AG04450 (cell line): ENCODE measurements at places on chromosomes 13 and 19.

GRCh38 chr19:861756-862580 lies 2.5 kb downstream of the CFD start:
- DNase-seq, result no peak

DNA sequence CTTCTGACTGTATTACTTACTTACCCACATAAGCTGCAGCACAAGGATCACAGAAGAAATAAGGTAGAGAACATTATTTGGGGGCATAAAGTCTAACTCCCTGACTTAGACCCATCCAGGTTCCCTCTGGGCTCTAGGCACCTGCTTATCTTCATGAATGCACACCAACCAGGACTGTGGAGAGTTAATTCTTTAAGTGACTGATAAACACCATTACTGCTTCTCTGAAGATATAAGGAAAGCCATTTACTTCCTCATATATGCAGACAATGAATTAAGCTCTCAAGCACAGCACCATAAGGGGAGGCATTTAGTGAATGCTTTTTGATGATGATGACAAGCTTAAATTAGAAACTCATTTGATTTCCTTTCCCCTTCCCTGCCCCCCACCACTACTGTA lies 22.5 kb downstream of the OBI1 start:
- no peak for DNase-seq

- no peak for DNase-seq
Measured at GRCh38 chr19:46967578-46968032, 52.0 kb upstream of the NPAS1 start.

DNA sequence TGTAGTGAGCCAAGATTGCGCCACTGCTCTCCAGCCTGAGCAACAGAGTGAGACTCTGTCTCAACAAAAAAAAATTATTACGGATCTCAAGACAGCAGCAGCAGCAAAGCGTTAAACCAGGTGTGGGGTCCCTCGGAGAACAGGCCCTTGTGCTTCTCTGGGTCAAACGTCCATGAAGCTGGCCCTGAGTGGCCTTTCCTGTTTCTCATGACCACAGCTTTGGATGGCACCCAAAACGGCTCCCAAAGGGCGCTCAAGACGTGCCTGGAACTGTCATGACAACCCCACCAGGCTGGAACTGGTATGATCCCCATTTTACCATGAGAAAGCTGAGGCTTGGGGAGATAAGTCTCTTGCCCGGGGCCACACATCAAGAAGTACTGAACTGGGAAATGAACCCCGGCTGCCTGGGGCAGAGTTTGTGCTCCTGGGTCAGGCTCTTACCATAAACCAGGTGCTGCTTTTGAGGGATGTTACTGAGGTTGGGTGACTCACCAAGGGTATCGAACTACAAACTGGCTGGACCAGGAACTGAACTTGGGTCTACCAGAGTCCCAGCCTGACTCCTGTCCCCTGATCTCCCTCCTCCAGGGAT lies 11.6 kb upstream of the SAMD1 start:
- DNase-seq, result no peak

DNA sequence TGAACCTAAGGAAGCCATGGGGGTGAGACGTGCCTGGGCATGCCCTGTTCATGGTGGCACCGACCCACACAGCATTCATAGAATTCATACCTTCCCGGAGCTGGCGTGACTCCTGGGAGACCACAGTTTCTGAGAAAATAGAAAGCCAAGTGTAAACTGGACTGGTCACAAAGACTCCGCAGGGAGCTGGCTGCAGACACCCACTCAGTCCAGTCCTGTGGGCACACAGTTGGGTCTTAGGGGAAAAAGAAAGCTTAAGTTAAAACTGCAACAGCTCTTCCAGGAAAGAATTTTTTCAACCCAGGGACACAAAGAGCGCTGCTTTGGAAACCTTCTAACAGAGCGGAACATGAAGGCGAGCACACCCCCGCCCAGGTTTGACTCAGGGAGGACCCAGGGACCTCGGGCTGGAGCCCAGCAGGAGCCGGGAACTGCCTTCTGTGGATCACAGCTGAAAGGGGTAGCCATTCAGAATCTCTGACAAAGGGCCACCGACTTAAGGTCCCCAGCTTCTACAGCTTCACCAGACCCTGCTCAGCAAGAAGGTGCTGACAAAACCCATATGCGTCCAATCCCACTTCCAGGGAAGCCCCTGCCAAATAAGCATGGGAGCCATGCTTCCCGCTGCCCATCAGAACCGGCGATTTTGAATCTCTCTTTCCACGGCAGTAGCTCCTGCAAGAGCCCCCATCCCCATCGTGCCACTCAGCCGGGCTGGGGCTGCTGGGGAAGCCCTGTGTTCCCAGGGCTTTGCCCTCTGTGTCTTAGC lies 183.7 kb downstream of the COL4A1 start:
- DNase-seq, result no peak

GRCh38 chr19:7743425-7743841 lies 3.9 kb downstream of the CD209 start:
- no peak for DNase-seq

- peak; percentile 85 for DNase-seq
Measured at GRCh38 chr19:778910-779653, 18.2 kb upstream of the PTBP1 start.
